ENCODE measurements at places on chromosomes 7 and 10.

DNA sequence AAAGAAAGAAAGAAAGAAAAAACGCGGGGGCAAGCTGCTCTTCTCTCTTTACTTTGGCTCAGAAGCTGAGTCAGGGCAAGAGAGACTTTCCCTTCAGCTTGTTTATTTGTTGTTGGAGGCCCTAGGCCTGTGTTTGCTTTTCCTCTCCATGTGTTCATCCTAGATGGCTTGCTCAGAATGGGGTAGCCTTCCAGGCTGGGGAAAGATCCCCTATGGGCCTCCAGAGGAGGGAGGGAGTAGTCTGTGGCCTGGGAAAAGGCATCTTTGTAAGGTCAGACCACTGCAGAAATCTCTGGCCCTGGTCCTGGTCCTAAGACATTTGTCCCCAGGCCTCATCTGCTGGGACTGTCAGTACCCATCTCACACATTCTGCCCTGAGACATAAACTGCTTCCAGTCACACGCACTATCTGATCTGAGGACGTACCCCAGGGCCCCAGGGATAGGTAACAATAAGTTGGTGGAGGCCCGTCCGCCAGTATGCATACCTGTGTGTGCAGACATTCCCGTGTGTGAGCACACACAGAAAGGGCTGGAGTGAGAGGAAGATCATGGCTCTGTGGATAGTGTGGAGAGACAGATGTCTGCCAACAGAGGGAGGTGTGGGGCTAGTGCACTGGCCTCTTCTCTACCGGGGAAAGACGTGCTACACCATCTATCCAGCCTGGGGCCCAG lies 4.9 kb upstream of the SCD start:
- DNase-seq, result peak; percentile 22

GRCh38 chr7:25834050-25834449 lies 317.9 kb upstream of the NFE2L3 start:
- no peak for DNase-seq

- DNase-seq, result no peak
Observed at GRCh38 chr7:95710711-95711110, 61.6 kb upstream of the DYNC1I1 start.

DNA sequence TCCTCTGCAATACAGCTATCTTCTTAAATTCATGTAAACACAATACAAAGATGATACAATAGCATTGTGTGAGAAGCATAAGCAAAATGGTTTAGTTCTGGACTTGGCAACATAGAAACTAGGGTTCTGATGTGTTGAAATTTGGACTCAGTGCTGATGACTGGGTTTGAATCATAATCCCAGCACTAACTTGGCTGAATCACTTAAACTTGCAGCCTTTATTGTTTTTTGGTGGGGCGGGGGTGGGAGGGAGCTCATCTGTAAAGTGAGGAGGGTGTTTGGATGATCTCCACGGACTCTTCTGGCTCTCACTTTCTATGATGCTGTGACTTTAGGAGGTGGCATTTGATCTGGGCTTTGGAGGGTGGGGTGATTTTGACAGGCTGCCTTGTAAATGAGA lies 158.2 kb downstream of the WNT2 start:
- DNase-seq, result no peak

- DNase-seq, result no peak
Observed at GRCh38 chr7:29109899-29110298, 36.4 kb downstream of the CPVL start.

GRCh38 chr7:54326592-54327167 lies 215.5 kb upstream of the VSTM2A start:
- DNase-seq, result no peak

- DNase-seq, result no peak
Observed at GRCh38 chr7:5541087-5541992, 117.7 kb upstream of the TNRC18 start.
